ENCODE measurements at places on chromosomes 12 and 14. TPM values are rescaled to one million over a fixed set of nuclear protein-coding genes. Genes with fewer than 3 reads are reported as not detected.
A peak's percentile ranks its signal among the peaks of the same experiment; 100 is the strongest.

DEGS2 gene
- total RNA-seq = 2.0 TPM

DNA sequence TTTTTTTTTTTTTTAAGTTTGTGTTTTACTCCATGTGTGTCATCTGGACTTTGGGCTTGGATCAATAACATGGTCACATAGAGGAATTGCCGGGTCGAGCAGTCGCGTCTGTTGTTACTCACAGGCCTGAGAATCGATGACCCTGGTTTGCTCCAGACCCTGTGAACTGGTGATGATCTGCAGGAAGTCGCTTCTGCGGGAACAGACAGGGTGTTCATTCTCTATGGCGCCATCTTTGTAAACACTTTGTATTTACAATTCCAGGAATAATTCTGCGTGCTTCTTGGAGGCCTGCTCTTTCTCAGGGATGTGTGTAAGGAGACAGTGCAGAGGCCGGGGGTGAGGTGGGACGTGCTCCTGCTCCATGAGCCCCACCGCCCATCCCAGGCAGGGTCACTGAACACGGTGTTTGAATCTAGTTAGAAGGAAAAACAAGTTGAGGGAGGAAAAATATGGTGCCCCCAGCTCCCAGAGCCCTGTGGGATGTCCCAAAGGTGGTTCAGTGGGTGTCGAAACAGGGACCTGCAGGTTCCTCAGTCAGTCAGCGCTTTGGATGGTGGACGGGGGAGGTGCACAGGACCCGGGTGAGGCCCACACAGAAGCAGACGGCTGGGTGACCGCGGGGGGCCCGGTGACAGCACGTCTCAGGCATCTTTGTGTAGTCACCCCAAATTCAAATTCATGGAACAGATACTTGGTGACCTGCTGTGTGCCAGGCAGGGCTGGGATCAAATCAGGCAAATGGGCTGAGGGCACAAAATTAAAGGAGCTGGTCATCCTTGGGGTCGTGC, 58.8 kb downstream of the ADGRD1 start:
- no peak overlapping the region for H3K27ac ChIP-seq
- H3K27me3 ChIP-seq = no peaks in the 10 kb centered on the region

MEG3 gene
- 20.4 TPM for total RNA-seq

DNA sequence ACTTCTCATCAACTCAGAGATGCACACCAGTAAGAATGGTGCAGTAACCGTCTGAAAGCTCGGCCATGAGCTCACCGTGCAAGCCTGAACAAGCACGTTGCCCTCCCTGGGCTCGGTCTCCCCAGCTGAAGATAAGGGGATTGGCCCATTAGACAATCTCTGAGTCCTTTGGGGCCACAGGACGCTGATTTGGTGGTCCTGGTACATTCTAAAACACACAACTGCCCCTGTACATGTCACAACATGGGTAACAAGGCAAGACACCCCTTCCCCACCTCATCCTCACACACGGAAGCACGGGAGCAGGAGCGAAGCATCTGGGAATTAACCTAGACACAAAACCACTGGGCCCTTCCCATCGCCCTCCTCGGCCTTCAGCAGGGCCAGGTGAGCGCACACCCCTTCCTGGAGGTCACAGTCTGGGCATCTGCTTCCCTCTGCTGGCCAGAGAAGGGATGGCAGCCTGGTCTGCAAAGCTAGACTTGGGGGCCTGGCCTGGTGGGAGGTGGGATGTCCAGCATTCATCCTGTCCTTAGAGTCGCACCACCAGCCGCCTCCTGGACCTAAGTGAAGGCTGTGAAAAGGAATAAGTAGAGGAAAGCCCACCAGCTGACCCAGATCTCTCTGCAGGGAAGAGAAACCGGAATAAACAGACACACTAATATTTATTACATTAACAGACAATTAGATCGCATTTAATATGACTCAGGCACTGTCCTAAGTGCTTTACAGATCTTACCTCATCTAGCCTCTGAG, 18.9 kb upstream of the SMUG1 start:
- no peak overlapping the region for H3K27ac ChIP-seq
- DNase-seq = no peak
- no peaks in the 10 kb centered on the region for H3K4me1 ChIP-seq
- H3K4me3 ChIP-seq = no peak overlapping the region
- no peaks in the 10 kb centered on the region for H3K27me3 ChIP-seq

DNA sequence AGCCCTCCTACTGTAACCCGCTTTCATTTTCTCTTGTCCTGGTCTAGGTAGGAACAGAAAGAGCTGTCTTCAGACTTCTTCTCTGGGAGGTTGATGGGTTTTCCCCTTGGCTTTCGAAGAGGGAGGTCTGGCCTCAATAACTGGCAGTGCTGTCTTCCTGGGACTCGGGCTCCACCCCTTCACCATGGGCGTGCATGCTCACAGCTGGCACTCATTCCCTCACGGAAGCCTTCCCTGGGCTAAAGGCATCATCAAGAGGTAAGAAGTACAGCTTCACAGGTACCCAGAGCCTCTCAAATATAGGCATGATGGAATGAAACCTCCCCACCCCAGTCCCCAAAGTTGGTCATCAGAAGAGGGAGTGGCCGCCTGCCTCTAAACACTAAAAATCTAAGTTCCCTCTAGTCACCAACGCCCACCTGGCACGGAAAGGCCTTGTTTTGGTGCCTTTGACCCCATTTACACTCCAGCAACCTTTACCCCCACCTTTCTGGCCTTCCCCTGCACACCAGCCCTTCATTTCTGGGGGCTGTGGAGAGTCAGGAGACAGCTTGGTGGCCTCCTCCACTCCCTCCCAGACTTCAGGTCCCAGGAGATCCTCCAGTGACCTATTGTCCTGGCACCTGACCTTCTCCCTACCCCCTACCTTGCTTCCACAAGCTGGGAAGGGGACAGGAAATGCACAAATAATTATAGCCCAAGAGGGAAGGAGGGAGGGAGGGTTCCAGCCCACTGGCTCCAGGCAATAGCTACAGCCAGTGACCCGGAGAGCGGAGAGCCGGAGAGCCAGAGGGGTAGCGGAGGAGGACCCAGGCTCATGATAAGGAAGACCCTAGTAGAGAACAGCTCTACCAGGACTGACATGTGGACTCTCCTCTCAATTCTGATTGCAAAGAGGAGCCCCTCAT, 2.8 kb downstream of the RAPGEF3 start:
- H3K27me3 ChIP-seq = no peaks in the 10 kb centered on the region
- peak; percentile 87 for DNase-seq
- peak overlapping the region; percentile 20 for H3K27ac ChIP-seq
- peaks cover 80% of the 10 kb centered on the region for H3K4me1 ChIP-seq

- DNase-seq = no peak
- H3K4me3 ChIP-seq = no peak overlapping the region
- peaks cover 2% of the 10 kb centered on the region for H3K4me1 ChIP-seq
- no peak overlapping the region for H3K27ac ChIP-seq
- no peaks in the 10 kb centered on the region for H3K27me3 ChIP-seq
Measured at GRCh38 chr12:9731797-9732196, 1.1 kb downstream of the CLECL1 start.

DNA sequence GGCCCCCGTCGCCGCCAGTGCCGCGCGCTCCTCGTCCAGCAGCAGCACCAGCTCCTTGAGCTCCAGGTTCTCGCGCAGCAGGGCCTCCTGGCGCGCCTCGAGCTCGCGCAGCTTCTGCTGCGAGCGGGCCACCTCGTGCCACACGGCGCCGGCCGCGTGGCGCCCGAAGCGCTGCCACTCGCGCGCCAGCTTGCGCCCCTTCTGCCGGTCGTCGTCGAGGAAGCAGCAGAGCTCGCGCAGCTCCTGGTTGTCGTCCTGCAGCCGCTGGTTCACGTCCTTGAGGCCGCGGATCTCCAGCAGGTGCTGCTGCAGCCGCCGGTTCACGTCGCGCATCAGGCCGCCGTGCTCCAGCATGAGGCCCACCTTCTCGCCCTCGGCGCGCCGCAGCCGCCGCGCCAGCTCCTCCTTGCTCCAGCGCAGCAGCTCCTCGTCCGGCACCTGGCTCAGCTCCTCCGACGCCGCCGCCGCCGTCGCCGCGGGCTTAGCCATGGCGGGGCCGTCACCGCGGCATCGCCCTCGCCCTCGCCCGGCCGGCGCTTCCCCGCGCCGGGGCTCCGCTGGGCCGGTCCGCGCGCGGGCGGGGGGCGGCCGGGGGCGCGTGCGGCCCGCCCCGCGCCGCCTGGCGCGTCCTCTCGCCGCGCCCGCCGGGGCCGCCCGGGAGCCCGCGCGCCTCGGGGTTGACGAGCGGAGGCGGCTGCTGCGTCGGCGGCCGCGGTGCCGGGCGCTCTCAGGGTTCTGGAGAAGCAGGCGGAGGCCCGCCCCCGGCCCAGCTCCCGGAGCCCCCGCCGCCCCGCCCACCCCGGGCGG, at the start of gene CCDC85C:
Gene CCDC85C, minus strand, starts transcription at position 737 of the 807 bp plus-strand sequence. Its CDS starts 248 bp downstream, at position 489.
- peaks cover 43% of the 10 kb centered on the region for H3K4me1 ChIP-seq
- peaks cover 13% of the 10 kb centered on the region for H3K27me3 ChIP-seq
- DNase-seq = peak; percentile 92
- peak within 1 kb of the TSS; percentile 86 for H3K4me3 ChIP-seq

DNA sequence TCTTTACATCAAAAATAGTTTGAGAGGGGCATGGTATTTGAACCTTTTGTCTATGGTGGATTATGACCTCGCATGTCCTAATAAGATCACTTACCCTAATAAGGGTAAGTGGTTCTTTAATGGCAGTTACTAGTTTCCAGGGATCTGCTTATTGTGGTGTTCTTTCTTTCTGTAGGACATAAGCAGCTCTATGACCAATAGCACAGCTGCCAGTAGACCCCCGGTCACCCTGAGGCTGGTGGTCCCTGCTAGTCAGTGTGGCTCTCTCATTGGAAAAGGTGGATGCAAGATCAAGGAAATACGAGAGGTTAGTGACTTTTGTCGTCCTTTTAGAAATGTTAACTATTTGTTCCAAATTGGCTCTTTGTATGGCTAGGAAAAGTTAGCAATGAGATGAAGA, 7.2 kb downstream of the PCBP2 start:
- H3K27ac ChIP-seq = no peak overlapping the region
- H3K36me3 ChIP-seq = peaks cover 97% of the 10 kb centered on the region
- H3K27me3 ChIP-seq = no peaks in the 10 kb centered on the region
- peaks cover 7% of the 10 kb centered on the region for H3K4me1 ChIP-seq
- DNase-seq = no peak
- H3K4me3 ChIP-seq = no peak overlapping the region

CFAP251 gene
- total RNA-seq = 37.7 TPM

INSM2 gene
- not detected for total RNA-seq

ASB2 gene
- 1.00 TPM for total RNA-seq

- no peak overlapping the region for H3K4me3 ChIP-seq
- no peak for DNase-seq
- no peaks in the 10 kb centered on the region for H3K27me3 ChIP-seq
- H3K36me3 ChIP-seq = peaks cover 37% of the 10 kb centered on the region
- no peak overlapping the region for H3K27ac ChIP-seq
- H3K4me1 ChIP-seq = no peaks in the 10 kb centered on the region
Measured at GRCh38 chr12:12153596-12153995, 82.9 kb downstream of the BCL2L14 start.

SNX6 gene
- total RNA-seq = 28.9 TPM

DNA sequence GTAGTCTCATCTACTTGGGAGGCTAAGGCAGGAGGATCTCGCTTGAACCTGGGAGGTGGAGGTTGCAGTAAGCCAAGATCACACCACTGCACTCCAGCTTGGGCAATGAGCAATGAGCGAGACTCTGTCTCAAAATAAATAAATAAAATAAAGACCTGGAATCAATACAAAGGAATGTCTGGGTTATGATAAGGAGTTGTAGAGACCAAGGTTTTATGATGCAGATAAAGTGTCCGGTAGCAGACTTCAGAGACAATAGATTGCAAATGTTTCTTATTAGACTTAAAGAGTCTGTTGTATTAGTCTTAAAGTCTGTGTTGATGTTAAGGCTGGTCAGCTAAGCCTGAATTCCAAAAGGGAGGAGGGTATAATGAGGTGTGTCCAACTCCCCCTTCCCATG, 35.2 kb upstream of the RNASE1 start:
- H3K27ac ChIP-seq = no peak overlapping the region
- H3K36me3 ChIP-seq = no peaks in the 10 kb centered on the region
- no peaks in the 10 kb centered on the region for H3K27me3 ChIP-seq

- no peak for DNase-seq
Measured at GRCh38 chr12:21483531-21483930, 17.9 kb downstream of the RECQL start.

DNA sequence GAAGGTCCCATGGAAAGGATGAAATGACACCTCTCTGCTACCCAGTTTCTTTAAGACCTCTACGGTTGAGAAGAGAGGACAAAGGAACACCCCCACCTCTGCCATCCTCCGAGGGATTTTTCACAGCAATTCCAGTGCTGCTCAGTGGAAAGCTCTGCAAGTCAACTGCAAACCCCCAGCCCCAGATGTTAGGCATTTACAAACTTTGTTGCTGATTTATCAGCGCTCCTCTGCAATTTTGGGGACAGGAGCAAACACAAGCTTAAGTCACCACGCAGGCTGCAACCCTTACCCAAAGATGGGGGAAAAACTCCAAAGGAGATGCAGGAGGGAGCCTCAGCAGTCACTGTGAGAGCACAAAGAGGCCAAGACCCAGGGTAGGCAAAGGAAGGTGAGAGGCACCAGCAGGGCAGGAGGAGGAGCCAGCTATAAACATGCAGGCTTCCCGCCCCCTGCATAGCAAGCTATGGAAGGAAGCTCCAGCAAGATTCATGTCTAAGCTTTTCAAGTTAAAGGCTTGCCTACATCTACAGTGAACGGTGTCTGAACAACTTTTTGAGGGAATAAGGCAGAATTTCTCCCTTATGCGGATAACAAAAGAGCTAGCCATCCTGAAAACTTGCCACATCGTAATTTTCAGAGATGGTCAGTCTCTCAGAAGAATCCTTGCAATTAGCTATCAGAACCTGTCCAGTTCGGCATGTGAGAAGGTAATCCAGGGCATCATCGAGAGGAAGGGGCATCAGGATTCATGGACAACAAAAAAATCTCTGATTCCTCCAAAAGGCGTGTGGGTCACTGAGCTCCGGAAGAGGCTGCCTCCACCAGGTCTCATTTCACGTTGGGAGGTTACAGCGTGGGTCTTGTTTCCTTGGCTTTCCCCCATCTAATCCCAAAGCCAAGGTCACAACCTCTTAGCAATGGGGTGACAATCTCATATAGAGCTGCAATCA, 3.9 kb downstream of the CTDSP2 start:
- H3K36me3 ChIP-seq = peaks cover 4% of the 10 kb centered on the region
- no peaks in the 10 kb centered on the region for H3K27me3 ChIP-seq
- no peak for DNase-seq
- H3K4me3 ChIP-seq = peak overlapping the region; percentile 97
- H3K27ac ChIP-seq = peak overlapping the region; percentile 28

GRCh38 chr14:60241091-60241490, 7.9 kb upstream of the PPM1A start:
- H3K36me3 ChIP-seq = no peaks in the 10 kb centered on the region
- no peak overlapping the region for H3K4me3 ChIP-seq
- no peak for DNase-seq
- H3K27ac ChIP-seq = no peak overlapping the region
- H3K4me1 ChIP-seq = no peaks in the 10 kb centered on the region
- no peaks in the 10 kb centered on the region for H3K27me3 ChIP-seq

GRCh38 chr14:72714094-72714493, 179.8 kb downstream of the DPF3 start:
- H3K36me3 ChIP-seq = no peaks in the 10 kb centered on the region
- no peaks in the 10 kb centered on the region for H3K27me3 ChIP-seq
- DNase-seq = peak; percentile 66

- H3K4me3 ChIP-seq = no peak overlapping the region
- H3K27me3 ChIP-seq = no peaks in the 10 kb centered on the region
- H3K27ac ChIP-seq = no peak overlapping the region
- H3K4me1 ChIP-seq = peaks cover 10% of the 10 kb centered on the region
Measured at GRCh38 chr12:89319606-89320005, 32.7 kb downstream of the DUSP6 start.

GRCh38 chr12:113926788-113927187, 39.3 kb downstream of the RBM19 start:
- H3K4me3 ChIP-seq = no peak overlapping the region
- no peak for DNase-seq
- no peaks in the 10 kb centered on the region for H3K27me3 ChIP-seq
- peaks cover 34% of the 10 kb centered on the region for H3K36me3 ChIP-seq

GRCh38 chr12:46267825-46268582, 839 bp downstream of the SLC38A1 start:
- H3K4me3 ChIP-seq = peak overlapping the region; percentile 56
- no peaks in the 10 kb centered on the region for H3K36me3 ChIP-seq
- peaks cover 20% of the 10 kb centered on the region for H3K27me3 ChIP-seq
- peaks cover 44% of the 10 kb centered on the region for H3K4me1 ChIP-seq
- peak; percentile 80 for DNase-seq
